ENCODE measurements at places on chromosomes 16 and 17.

DNA sequence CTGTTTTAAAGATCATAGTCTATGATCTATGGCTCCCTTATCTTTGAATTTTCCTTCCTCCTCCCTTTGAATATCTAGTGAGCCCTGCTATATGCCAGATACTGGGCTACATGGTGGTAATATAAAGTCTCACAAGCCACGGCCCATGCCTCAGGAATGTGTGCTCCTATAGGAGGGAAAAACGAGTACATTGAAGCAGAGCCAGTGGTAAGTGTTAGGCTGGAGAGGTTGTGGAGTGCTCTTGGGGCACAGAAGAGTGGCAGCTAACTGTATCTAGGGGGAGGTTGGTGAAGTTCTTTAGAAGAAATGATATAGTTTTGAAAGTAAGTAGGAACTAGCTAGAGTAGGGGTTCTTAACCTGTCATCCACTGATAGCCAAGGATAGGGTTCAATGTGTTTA, 105.8 kb upstream of the PMFBP1 start:
- no peak for DNase-seq

DNA sequence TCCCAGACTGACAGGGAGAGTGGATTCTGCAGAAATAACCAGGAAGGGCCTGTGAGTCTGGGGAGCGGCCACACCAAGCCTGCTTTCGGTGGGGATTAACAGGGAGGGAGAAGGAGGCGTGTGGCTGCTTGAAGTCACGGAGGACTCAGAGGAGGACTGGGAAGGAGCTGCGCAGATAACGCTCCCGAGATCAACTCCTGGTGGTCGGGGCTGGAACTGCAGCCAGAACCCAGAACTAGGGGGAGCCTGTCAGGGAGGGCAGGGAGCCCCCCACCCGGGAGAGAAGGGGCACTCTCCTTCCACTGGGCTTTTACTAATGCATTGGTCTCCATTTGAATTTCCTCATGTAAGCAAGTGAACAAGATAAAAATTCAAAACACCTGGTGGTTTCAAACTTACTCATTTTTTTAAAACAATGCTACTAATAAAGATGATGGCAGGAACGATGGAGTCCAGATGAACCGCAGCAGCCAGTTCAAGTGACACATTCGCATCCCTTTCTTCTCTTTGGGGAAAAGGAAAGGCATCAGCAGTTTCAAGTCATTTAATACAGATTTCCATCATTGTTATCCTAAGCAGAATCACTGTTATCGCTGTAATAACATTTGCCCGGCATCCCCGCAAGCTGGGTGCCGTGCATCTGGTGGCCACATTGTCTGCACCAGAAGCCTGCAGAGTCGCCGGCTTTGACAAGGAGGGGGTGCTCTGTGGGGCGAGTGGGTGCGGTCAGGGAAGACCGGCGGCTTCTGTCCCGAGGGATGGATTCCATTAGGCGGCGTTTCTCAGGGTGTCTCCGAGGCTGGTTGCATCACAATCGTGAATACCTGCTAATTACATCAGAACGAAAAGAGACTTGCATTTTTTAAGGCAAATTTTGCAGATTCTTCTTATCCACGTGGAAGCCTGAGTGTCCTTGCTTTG, 183.0 kb downstream of the FOXL1 start:
- no peak for DNase-seq

- DNase-seq = no peak
These were observed 1.5 kb downstream of the TNRC6C start for GRCh38 chr17:77959926-77960521.

GRCh38 chr17:74779948-74780400, 3.8 kb upstream of the NAT9 start:
- no peak for DNase-seq

DNA sequence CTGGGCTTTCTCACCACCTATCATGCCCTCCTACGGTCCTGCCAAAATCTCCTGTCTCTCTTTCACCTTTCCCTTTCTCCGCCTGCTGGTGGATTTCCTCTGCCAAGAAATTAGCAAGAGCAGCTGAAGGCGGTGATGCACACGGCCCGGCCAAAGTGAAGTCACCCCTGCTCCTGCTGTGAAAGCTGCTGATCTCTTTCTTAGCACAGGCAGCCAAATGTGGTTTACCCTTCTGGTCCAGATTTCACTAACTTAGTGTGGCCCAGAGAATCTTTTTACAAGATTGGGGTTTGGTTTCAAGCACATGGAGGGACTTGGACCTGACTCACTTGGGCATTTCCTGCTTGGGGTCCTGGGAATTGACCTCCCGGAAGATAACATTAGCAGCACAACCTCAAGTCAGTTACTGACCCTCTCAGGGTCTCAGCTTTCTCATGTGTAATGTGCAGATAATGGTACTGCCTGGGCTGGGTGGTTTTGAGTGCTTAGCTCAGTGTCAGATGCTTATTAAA, 155.7 kb downstream of the SOCS1 start:
- DNase-seq = peak; percentile 87

- DNase-seq = no peak
These were observed 1.3 kb upstream of the SCN4A start for GRCh38 chr17:63973930-63974593.

GRCh38 chr17:69061721-69062556, 1.2 kb upstream of the ABCA9 start:
- no peak for DNase-seq

GRCh38 chr17:56440419-56440818, 153.1 kb upstream of the NOG start:
- DNase-seq = no peak

- no peak for DNase-seq
These were observed 16.6 kb downstream of the NUDT7 start for GRCh38 chr16:77738706-77739558.

DNA sequence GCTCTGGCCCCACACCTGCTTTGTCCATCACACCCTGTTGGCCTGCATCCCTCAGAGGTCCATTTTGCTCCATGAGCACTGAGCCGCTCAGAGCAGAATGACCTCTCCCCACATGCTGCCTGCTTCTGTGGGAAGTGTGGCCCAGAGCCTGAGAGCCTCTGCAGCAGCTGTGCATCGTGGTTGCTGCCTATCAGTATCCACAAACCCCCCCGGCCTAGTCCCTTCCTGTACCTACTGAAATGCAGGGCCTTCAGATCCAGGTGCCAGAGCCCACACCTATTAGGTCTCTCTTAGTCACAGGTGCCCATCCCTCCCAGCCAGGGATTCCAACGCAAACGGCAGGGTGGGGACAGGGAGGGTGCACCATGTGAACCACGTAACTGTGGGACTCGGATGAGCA, 16.6 kb upstream of the TRPV3 start:
- DNase-seq = no peak

DNA sequence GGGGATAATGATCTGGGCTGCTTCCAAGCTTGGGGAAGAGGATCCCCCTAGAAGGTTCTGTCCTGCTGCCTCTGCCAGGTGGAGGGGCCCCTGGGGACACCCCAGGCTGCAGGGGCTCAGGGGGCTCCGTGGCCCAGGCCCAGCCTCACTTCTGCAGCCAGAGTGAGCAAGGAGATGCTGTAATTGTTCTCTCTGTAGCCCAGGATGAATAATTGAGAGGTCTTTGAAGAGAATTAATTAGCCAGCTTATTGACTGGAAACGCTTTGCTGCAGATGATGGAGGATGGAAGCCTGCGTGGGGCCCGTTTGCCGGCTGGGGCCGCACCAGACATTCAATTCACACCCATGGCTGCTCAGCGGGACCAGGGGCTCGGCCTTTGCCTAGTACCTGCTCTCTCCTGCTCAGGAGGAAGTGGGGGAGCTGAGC, 38.5 kb downstream of the TMEM235 start:
- no peak for DNase-seq

DNA sequence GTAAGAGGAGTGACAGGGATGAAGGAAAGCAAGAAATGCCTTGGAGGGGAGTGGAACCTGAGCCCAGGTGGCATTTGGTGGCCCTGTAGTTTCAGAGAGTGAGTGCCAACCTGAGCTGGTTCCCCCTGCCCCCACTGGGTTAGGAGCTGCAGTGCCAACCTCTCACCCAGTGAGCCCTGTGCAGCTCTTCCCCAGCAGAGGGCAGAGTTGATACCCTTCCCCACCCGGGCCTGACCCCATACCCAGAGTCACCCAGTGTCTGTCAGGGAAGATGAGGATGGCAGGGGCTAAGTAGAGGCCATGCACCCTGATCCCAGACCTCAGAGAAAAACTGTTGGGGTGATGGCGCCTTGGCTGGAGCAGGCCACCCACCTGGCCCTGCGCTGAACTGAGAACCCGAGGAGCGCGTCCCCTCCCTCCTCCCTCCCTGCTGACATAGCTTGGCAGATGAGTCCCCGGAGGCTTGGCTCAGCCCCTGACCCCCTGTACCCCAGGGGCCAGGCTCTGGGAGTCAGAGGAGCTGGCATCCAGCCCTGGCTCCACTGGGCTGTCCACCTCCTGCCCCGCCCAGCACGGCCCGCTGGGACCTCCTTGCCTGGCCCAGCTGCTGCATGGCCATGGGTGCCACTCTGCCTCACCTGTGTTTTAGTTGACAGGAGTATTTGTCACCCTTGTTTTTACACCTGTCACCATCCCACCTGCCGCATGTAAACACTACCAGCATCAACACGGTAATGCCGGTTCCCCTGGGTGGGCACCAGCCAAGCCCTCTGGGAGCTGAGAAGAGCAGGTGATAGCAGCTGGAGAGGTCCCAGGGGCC, 113.9 kb downstream of the AMFR start:
- no peak for DNase-seq

DNA sequence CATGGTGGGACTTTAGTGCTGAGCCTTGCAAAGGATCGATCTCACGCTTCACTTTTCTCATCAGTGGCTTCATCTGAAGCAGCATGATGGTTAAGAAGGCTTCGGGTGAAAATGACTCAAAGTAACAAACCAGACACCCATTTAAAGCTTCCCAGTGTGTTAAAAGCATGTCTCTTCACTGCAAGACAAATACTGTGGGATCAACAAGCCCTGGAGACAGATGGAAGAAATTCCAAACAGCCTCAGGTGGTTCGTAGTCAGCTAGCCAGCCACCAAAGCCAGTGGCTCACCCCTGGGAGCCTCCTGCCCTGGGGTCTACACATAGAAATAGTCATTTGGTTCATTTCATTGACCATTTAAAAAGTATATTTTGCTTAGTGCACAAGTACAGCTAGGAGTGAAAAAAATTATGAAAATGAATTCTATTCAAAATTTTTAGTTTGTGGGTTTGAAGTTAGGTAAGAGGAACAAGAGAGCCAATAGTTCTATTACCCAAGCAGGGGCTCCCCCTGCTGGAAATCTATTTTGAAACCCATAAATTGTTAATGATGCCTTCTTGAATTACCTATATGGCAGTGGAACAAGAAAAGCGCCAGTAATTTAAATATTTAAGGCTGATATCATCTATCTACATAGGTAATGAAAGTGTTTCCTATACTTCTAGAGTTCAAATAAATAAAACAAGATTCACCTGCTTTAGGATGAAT, 51.6 kb downstream of the PMP22 start:
- DNase-seq = no peak

DNA sequence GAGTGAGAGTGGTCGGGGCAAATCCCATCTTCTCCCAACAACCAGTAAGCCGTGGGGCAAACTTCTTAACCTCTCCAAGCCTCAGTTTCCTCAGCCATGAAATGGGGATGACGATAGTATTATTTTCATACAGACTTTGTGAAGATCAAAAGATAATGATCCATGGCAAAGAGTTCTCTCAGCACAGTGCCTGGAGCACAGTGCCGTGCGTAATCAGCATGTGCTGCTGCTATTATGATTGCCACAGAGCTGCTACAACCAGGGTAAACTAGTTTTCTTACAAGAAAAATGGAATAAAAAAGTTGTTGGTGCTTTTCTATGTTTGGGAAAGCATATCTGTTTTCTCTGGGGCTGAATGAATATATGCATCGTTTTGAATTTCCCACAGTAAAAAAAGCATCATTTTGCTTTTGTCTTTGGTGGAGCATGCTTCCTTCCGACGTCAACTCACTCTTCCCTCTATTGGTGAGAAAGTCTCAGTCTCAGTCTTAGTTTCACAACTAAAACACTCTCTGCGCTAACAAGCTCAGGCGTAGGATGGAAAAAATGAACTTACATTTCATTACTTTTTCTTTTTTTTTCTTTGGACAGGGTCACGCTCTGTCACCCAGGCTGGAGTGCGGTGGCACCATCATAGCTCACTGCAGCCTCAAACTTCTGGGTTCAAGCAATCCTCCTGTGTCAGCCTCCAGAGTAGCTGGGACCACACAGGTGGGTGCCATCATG, 37.2 kb downstream of the CDK5R1 start:
- no peak for DNase-seq

DNA sequence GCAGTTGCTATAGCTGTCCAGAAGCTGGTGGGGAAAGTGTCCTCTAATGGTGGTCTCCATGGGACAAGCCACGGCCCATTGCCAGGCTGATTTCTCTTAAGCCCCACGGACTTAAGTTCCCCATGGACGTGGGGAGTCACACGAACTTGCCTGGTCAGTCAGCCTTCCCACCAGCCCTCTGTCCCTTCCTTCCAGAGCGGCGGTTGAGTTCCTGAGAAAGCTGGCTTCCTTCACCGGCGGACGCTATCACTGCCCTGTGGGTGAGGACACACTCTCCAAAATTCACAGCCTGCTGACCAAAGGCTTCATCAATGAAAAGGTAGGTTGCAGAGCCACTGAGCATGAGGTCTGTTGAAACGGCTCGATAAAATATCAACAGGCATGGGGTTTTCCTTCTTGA, 10.0 kb upstream of the SDR42E2 start:
- no peak for DNase-seq

- DNase-seq = no peak
These were observed 52.3 kb downstream of the YWHAE start for GRCh38 chr17:1347589-1348323.

DNA sequence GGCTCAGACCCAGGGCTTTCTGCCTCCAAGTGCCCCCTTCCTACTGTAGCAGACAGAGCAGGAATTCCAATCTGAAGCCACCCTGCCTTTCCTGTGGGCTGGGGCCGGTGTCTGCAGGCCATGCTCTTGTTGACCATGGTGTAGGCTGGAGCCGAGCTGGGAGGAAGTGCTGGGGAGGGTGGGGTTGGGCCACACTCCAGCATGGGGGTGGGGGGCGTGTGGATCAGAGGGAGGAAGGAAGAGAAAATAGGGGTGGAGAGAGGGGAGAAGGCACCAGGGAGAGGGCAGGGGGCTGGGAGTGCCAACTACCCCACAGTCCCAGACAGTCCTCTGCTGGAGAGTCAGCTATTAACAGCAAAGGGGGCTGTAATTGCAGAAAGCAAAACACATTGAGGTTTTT, 54.3 kb upstream of the JPH3 start:
- DNase-seq = no peak

DNA sequence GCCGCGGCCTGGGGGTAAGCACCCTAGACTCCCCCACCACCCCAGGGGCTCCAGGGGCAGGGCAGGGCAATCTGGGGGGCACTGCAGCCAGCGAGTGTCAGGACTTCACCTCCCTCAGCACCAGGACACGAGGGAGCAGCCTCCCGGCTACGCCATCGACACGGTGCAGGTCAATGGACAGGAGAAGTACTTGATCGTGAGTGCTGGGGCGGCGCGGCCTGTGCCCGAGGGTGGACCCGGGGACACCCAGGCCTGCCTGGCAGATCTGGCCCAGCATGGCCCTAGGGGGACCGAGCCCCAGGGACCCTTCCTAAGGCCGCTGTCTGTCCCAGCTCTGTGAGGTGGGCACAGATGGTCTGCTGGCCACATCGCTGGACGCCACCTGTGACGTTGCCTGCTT, 3.1 kb upstream of the RHBDL1 start:
- DNase-seq = no peak
